Sciatic nerve (tissue), 2 donors: ENCODE measurements at places on chromosomes 7 and 10. TPM values are rescaled to one million over a fixed set of nuclear protein-coding genes. Genes with fewer than 3 reads are reported as not detected.
A peak's percentile ranks its signal among the peaks of the same experiment; 100 is the strongest.

Gene SAMD9
- total RNA-seq = 10.2 TPM

Gene RBP4
- total RNA-seq = 42.7 TPM

Gene ZFAND4
- total RNA-seq = 15.0 TPM

Gene CCAR1
- total RNA-seq = 55.9 TPM

Gene PNLIP
- total RNA-seq = 2.8 TPM

Gene RELN
- 168 TPM for total RNA-seq

DNA sequence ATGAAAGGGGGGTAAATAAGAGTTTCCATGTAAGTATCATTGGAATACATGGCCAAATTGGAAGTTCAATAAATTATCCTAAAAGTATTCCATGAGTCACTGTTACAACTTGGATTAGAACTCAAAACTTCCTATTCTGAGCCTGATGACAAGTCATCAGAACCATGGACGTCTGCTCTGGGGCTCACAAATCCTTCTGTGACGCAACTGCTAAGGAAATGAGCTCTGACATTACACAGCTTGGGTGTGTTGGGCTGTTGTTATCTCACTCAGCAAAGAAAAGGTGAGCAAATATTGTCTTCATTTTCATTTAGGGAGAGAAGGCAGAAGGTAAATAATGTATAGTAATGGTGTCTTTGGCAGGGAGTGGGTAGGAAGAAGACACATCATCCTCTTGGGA, 214.8 kb upstream of the ADO start:
- DNase-seq = no peak

DNA sequence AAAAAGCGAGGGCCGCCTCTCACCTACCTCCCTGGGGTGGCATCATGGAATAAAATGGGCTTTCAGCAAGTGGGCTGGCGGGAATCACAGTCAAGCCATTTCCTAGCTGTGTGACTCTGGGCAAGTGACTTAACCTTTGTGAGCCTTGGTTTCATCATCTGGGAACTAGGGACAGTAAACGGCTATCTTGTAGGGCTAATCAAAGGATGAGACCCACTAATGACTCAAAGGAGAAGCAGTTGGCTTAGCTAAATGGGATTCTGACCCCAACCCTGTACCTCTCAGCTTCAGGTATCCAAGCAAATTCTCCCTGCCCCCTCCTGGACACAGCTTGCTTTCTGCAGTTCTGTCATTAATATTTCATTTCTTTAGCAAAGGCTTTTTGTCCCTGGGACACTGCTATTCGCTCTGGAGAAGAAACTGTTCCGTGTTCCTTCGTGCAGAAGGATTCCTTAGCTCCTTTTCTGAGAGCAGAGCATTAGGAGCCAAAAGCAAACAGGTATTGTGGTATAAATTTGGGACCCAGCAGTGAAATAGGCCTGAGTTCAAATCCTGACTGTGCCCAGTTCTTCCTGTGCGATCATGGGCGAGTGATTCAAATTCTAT, 25.9 kb downstream of the TRIM8 start:
- no peak for DNase-seq

DNA sequence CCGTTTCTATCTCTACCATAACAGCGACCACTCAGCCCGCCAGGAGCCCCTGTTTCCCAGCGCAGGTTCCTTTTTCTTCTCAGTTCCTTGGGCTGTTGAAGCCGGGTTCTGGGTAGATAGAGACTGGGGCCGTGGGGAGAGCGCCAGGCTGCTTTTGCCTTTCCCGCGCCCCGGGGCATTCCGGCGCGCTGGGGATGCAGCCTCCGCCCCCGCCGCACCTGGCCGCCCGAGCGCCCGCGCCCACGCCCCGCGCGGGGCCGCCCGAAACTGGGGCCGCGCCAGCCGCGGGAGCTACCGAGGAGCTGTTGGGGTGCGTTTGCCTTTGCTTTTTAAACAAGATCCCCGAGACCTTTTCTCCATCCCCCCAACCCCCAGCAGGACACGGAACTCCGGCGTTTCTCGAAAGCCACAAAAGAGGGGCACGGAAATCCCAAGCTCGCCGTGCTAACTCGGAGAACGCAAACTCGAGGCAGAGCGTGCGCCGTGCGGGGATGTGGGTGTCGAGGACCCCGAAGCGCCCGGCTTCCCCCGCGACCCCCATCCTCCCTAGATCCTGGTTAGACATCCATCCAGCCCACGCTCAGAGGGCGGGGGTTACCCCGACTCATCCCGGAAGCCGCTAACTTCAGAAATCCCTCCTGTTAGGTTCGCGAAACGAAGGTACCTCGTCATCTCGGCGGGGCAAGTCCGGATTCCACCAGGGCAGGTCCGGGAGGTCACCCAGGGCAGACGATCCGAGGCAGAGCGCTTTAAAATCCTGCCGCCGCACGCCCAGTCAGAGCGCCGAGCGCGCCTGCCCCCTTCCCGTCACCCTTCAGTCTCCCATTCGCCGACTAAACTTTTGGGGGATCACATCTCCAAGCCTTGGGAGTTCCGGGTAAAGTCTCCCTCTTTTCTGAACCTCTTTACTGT, 1.0 kb downstream of the GRM8 start:
- no peak for DNase-seq

DNA sequence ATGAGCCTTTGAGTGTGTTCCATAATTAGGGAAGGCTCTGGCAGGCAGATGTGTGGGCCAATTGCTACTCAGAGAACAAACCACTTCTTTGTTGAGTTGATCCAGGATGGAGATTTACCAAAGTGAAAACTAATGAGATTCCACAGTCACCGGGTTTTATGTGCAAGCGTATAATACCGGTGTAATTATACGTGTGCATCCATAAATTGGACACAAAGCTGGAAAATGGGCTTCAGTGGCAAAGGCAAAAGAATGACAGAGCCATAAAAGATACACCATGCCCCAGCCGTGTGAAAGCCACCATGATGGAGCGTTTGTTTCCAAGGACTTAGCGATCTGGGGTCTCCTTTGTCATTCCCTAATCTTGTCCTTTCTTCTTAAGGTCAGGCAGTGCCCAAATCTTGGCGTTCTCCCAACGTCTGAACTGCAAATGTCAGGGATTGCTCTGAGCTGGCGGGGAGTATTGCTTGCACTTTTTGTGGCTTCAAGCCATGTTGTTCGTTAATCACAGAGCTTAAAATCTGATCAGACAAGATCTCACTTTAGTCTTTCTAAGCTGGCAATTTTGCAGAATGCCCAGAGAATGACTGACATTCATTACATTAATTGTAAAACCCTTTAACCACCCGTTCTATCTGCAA, 70.1 kb downstream of the NPTX2 start:
- no peak for DNase-seq

DNA sequence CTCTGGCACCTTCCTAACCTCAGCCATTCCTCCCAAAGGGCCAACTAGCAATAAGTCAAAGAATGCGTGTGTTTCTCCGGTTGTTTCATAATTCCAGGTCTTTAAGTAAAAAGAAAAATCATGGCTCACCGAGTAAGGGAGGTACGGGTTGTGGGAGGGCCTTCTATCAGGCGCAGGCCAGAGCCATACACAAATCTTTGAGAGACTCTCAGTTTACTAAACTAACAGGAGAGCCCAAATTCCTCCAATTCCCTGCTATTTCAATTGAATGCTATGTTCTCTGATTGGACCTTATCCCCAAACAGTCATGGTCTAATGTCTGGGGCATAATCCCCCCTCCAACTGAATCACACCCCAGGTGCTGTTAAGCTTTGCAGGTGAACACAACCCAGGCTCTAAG, 26.2 kb upstream of the SLF2 start:
- DNase-seq = no peak

DNA sequence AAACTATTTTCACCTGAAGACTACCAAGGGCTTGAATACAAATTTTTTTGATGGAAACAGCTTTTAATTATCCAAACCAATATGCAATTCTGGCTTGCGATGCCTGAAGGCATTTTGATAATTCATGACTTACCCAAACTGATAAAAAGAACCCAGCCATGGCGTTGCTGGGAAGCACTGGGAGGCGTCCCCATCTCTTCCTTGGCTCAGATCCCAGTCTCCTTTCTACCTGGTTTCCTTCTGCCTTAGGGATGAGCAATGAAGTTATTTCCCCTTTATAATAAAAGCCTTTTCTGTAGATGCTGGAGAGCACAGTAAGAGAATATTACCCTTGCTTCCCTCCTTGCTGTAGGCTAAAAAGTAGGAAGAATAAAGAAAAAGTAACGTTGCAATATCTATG, 129.1 kb upstream of the ANK3 start:
- no peak for DNase-seq

DNA sequence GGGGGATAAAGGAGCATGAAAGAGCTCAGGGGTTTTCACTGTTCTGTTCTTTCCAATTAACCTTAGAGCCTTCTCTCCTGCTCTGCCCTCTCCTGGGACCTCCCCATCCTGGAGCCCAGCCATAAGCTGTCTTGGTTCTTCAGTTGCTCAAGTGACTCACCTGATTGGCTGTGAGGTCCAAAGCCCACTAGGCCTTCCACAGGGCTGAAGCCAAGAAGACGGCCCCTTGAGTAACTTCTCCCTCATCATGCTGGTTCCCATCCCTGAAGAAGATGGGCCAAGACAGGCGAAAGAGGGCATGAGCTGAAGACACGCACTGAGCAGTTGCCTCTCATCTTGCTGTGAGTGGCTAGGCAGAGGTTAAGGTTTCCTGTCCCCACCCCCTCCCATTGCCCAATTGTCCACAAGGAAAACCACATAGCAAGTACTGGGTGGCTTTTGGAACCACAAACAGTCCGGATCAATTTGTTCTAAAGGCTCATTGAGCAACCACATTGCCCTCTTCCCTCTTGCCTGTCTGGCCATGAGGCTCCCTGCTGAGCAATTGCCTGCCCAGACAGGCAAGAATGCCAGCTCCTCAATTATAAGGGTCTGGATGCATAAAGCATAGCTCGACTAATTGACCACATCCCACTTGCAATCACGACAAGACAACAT, 43.9 kb upstream of the GPAM start:
- no peak for DNase-seq

- no peak for DNase-seq
Observed at GRCh38 chr10:94853065-94853464, 85.4 kb upstream of the CYP2C9 start.

- DNase-seq = no peak
Observed at GRCh38 chr10:94343151-94343550, 19.6 kb downstream of the NOC3L start.

- no peak for DNase-seq
Observed at GRCh38 chr7:112744818-112745217, 45.4 kb downstream of the TMEM168 start.

DNA sequence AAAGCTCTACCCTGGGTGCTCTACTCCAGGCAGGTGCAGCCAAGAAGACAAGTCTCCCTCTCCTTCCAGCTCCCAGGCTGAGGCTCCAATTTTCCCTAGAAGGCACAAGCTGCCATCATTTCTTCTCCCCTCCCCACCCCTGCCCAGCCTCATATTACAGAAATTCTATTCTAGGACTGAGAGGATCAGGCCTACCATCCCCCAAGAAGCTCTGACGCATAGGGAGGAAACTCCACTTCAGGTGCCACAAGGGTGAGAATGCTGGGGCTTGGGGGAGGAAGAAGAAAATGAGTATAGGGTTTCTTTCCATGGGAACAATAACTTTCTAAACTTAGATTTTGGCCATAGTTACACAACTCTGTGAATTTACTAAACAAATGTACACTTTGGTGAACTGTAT, 35.3 kb downstream of the FEZF1 start:
- DNase-seq = no peak

GRCh38 chr7:131302876-131303707, 24.6 kb upstream of the MKLN1 start:
- DNase-seq = peak; percentile 67

GRCh38 chr7:121587435-121587834, 191.3 kb upstream of the FAM3C start:
- no peak for DNase-seq

- DNase-seq = no peak
Observed at GRCh38 chr10:3428826-3429225, 256.2 kb upstream of the PITRM1 start.
